AML-193 (cell line): ENCODE measurements at places on chromosomes 11 and 22.
A peak's percentile ranks its signal among the peaks of the same experiment; 100 is the strongest.

DNA sequence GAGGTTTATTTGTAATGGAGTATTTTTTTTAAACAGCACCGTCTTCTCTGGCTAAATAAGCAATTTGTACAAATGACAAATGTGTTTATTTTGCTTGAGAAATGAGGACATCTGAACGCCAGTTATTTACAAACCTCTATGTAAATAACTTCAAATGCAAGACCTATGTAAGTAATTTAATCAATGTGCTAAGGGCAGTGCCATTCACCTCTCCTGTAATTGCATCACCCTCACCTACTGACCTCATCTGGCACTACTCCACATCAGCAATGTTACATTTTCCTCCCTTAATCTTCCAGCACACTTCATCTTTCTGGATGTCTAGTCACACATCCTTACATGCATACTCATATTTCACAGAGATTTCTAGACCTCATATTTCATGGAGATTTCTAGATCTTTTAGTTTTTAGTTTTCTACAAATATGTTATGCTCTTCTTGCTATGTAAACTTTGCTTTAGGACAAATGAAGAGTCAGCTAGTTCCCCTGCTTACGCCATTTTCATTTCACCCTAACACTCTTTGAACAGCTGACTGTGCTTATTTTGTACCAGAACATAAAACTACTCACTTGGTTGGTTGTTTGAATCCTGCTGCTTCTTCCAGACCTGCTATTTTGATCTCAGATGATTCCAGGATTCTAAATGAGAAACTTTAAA, 238.6 kb downstream of the GRM5 start:
- no peak for DNase-seq

DNA sequence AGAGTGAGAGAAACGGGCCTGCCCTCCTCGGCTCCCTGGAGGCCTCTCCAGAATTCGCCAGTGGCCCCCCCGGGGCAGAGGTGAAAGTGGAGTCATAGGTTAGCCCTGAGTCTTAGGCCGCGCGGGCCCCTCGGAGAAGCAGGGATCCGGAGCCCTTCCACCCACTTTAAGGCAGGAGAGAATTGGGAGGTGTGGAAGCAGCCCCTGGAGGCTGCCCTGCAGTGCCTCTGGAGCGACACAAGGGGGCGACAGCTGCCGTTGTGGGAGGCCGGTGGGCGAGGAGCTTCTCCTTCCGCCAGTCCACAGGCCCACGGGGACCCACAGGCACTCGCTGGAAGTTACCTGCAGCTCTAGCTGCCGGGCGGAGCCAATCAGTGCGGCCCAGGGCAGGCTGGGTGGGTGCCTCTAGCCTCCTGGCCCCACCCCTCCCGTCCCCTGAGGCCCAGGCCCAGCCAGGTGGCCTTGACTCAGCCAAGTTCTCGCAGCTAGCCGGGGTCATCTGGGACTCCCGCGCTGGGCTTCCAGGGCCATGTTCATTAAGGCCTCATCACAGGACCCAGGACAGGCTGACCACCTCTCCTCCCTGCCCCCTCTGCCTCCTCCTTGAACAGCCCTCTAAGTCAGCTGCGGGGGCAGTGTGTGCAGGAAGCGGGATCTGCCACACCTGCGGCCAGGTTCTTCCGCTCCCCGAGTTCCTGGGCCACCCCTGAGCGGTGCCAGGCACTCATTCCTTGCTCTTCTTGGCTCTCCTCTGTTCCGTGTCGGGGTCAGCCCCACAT, 5.0 kb downstream of the DGKZ start:
- DNase-seq: peak; percentile 13

DNA sequence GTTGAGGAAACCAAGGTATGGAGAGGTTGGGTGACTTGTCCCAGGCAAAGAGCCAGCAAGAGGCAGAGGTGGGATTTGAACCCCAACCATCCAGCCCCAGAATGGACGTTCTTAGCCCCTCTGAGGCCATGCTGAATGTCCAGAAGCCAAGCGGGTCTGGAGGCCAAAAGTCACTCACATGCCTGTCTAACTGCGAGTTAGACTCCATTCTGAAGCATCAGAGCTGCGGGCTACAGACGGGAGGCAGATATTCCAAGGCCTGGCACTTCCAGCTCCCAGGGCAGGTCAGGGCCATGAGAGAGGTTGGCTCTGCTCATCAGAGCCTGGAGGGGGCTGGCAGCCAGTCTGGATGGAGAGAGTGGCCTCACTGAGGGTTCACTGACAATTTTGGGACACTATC, 616.5 kb downstream of the BRD1 start:
- DNase-seq: no peak

DNA sequence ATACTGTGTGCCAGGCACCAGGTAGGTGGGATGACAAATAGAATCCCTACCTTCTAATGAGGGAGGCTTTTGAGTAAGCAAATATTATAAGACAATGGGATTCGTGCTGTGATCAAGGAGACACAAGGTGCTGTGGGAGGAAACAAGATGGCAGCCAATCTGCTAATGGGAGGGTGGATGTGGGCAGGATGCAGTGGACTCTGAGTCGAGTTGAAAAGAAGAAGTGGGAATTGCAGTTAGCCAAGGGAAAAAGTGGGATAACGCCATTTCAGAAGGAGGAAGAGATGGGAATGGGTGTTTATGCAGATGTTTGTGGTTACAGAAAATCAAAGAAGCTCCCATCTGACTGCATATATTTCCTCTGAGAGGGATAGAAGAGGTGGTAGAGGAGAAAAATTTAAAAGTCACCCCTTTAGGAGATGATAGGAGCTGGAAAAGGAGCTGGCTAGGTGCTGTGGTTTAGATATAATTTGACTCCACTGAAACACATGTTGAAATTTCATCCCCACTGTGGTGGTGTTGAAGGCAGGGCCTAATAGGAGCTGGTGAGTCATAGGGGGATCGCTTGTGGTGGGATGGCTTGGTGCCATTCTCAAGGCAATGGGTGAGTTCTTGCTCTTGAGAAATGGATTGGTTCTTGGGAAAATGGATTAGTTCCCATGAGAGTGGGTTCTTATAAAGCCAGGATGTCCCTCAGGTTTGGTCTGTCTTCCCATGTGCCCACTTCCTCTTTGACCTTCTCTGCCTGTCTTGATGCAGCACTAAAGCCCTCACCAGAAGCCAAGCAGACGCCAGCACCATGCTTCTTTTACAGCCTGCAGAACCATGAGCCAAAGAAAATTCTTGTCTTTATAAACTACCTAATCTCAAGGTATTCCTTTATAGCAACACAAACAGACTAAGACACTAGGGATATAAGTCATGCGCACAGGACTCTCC, 30.0 kb upstream of the POU2AF1 start:
- peak; percentile 39 for DNase-seq

DNA sequence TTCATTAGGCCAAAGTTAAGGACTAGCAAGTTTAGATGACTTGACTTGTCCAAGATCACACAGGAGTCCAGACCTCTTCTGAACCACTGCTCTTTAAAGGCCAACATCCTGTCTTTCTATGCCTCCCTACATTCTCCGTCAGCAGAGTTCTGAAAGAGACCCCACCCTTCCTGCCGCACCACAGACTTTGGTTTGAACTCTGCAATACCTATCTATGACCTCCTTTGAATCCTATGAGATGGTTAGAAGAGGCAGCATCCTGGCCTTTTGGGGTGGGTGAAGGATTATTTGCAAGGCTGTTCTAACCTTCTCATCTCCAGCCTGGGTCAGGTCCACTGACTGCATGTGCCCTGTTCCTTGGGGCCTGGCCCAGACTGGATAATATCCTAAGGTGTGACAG, 4.3 kb upstream of the RRM1 start:
- DNase-seq: no peak

DNA sequence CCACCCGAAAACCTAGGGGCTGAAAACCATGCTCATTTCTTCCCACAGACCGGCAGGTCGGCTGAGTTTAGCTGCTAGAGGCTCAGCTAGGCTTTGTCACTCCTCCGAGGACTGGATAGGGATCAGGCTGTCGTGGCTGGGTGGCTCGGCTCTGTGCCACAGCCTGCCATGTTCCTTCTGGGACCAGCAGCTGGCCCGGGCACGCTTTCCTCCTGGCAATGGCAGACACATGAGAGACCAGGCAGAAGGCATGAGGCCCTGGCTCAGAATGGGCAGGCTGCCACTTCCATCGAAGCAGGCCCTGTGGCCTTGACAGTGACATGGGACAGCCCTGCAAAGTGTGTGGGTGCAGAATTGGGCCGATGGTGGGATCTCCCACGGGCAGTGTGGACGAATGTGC, 20.9 kb downstream of the PARVG start:
- no peak for DNase-seq

- DNase-seq: no peak
These were observed 95.0 kb downstream of the GRAMD1B start for GRCh38 chr11:123525097-123525496.

DNA sequence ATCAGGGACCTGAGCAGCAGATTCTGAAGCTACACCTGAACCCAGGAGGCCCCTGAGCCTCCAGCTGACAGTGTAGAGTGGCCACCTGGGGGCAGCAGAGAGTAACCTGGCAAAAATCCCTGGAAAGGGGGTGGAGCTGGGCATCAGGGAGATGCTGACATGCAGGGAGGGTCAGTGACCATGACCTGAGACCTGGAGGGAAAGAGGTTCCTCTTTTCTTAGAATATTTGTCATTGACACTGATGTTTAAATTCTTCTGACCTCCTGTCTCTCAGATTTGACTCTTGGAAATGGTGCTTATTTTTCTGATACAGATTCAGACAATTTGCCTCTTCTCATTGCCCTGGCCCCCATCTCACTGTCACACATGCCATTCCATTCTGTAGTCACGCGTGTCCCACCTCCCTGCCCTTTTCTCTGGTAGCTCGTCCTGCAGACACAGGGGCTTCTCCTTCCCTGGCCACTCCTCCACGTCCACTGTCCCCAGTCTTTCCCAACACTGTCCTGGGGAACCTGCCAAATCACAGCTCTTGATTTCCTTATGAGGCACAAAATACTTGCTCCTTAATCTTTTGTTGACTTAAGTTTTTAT, 117.2 kb upstream of the IGLL5 start:
- DNase-seq: peak; percentile 7

DNA sequence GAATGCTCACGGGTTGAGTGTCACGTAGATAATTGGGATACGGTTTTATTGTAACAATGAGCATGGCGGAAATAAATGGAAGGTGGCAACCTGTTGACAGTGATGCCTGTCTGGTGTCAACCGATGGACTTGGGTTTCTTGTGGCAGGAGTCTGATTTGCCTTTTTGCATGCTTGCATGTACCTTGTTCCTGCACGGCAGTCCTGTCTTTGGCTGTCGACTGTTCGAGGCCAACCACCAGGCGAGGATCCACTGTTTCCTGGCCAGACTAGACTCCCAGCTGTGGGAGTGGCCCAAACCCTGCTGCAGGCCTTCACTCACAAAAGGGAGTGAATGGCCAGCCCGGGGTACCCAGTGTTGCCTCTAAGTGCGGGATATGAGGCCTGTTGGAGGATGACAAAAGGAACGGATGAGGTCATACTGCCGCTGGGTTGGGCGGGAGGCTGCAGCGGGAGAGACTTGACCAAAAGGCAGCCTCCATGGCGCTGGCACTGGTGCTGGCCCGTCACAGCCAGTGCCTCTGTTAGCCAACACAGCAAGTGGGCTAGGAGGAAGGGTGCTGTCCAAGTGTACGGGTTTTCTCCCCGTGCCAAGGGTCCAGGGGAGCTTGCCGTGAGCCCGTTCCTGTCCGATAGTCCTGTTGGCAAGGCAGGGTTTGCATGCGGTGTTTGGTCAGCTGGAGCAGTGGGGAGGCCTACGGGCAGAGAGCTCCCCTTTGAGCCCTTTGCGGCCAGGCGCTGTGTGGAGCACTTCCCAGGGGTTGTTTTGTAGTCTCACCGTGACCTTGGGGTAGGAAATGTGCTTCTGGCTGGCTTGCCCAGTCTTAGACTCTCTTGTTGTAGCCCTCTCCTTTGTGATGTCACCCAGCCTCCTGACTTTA, 974 bp downstream of the DGCR8 start:
- DNase-seq: peak; percentile 6
